ENCODE measurements at places on chromosomes 5 and 9.

GRCh38 chr9:81848472-81848871, 79.8 kb upstream of the SPATA31D4 start:
- DNase-seq = no peak

- no peak for DNase-seq
These were observed at the start of gene ZFP2 for GRCh38 chr5:178895615-178896571. ZFP2 (plus strand) TSS chr5:178895913; CDS start chr5:178931314, 35,401 bp downstream.

GRCh38 chr9:32741706-32742105, 41.6 kb upstream of the TMEM215 start:
- DNase-seq = no peak

DNA sequence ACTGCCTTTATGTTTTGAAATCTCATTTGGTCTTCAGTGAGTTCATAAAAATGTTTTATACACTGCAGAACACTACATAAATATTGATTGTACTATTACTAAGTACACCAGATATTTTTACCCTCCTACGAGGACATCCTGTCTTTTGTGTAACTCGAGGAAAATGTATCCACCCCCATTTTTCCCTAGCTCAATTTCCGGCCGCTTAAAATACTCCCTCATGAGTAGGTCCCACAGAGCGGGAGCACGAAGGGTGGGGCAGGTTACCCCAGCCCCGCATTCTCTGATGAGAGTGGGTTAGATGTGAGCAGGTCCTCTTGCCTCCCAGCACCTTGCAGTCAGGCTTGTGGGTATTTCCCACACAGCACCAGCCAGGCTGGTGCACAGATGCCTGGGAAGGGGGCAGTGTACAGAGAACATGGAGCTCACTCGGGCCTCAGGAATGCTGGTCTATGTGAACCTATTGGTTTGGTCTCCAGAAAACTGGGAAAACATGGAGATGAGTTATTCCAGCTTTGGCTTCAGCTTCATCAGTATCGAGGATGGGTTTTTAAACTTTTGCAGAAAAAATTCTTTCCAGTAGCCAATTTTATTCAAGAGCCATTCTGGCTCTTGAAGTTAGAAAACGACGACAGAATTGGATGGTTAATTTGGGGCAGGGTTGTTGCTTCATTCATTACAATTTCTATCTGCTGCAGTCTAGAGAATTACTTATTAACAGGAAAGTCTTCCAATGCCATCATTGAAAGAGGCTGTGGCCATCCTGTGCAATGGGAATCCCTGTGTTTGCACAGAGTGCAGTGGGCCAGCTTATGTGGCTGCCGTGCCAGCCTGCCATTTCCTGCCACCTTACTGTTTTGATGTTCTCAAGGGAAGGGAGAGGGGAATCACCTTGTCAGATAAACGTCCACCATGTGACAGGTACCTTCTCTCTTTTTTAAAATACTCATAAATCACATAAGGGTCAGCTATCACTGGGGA, 73.2 kb downstream of the WDR41 start:
- DNase-seq = no peak

DNA sequence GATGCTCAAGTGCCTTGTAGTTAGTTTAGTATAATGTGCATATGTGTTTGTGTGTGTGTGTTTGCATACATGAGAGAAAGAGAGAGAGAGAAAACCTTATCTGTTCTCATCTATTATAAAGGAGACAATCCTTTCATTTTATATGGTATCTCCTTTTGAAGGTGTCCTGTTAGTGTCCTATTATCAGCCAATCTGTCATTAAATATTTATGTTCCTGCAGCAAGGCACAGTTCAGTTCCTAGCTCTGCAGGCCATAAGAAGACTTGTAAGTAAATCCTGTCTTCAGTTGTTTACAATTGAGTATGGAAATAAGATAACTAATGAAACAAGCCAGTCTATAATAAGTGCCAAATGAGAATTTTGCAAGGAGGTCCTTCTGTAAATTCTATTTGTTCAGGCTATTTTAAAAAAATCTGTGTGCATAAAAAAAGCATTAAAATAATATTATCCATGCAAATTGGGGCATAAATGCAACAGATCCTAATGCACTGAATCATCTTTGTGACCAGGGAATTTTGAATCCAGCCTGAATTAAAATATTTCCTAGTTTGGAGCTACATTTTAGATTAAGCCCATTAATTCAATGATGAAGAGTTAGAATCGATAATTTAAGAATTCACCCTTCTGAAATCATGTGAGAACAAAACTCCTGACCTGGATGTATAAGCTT, 18.1 kb downstream of the MAP1B start:
- DNase-seq = no peak

DNA sequence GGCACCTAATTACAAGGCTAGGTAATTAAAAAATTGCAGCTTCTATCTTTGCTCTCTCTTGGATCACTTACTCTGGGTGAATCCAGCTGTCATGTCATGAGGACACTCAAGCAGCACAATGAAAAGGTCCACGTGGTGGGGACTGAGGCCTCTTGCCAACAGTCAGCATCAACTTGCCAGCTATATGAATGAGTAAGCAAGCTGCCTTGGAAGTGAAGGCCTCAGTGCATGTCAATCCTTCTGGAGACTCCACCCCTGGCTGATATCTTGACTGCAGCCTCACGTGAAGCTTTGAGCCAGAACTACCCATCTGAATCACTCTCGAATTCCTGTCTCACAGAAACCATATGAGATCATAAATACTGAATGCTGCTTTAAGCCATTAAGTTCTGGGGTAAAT, 140.5 kb downstream of the SNX18 start:
- DNase-seq = peak; percentile 85

DNA sequence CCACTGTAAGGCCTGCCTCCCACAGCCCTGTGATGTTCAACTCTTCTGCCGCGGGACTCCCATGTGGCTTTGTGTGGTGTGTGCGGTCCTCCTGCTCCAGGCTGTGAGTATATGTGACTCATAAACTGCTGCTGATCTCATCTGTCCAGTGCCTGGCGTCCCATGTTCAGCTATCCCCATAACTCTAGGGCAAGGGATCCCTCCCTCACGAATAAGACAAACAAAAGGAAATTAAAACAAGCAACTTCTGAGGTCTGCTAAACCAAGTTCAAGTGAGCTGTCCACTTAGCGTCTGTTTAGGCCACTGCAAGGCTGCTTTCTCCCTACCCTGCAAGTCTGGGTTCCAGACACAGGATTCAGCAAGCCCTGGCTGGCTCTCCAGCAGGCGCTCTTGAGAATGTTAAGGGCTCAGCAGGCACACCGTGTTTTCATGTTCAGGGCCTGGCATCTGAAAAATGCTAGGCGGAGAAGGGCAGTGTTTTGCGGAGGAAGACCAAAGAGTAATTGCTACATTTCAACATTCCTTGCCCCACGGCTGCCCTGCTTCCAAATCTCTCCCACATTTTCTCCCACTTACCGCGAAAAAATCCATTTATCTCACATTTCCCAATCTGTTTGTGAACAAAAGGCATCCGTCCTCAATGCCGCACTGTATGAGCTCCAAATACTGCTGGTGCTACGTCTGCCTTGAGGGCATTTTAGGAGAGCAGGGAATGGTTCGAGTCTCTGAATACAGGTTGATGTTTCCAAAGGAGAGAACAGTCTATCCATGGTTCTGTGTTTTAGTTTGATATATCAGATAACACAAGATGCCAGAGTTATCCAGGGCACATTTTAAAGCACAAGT, 280.2 kb downstream of the SEMA5A start:
- DNase-seq = no peak

GRCh38 chr5:115413651-115414050, 117.2 kb upstream of the CCDC112 start:
- DNase-seq = no peak

DNA sequence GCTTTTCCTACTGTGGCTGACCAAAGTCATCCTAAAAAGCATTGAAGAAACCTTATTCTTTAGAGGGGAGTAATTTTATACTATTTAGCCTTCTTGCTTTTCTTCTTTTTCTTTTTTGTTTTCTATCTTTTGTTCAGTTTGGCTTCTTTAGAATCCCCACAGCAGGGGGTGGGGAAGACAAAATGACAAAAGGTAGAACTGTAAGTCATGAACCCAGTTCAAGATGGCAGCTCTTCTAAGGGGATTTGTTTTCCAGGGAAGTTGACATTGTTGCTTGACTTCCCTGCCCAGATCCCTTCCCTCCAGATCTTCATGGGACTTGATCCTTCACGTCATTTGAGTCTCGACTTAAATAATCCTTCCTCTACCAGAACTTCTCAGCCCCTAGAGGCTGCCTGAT, 692.4 kb upstream of the DMAC1 start:
- no peak for DNase-seq

GRCh38 chr9:1721196-1721595, 294.0 kb upstream of the SMARCA2 start:
- DNase-seq = no peak

DNA sequence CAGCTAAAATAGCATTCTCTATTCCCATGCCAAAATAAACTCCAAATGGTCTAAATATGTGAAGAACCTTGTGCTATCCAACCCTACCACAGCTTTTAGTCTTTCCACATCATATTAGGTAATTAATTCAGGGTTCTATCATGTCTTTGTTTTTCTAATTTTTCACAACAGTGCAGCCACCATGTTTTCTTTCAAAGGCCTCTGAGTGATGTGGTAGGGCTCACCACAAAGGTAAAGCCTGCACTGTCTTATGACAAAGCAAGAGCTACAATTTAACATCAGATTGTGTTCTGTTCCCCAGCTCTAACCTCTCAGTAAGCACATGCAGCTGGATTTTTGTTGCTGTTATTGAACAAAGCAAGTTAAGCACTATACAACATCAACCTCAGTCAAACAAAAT, 52.4 kb downstream of the MEF2C start:
- DNase-seq = no peak

DNA sequence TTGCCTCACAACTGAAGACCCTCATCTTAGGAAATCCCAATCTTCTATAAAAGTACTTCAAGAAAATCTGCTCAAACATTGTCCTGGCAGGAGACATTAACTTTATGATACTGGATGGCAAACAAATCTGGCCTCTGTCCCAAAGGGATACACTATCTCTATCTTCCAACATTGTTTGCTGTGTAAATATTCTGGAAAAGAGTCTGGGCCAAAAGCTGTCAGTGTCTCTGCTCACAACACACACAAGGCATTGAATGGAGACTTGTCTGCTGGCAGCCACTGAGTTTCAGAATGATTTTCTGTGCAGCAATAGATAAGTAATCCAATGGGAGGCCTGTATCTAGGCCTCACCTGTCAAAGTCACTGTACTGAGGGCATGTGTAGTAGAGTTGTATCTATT, 471.1 kb downstream of the DMAC1 start:
- no peak for DNase-seq

DNA sequence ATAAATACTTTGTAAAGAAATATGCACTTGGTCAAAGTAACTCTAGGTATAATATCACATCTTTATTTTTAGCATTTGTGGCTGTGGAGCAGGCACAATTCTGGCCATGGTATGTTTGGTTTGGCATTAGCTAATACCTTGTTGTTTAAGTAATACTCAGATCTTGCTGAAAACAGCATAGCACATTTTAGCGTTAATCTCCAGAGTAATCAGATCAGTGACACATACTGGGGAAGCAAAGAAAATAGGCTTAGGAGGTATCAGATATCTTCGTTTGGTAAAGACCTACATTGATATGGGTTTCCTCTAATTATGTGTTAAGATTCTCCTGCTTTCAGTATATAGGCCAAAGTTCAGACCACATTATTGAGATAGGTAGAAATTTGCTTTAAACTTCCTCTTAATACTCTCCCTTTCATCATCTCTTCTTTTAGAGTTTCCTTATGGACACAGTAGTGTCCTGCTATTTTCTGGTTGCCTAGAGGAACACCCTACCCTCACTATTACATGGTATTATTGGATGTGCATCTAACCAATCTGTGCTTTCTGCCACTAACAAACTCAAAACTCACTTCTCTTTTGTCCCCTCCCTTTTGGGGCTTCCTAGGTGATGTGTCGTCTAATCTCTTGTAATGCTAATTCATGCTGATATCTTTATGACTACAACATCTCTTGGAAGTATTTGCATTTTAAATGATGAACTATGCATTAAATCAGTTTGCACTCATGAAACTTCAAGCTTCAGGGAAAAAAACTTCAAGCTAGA, 437.3 kb upstream of the ADAMTSL1 start:
- no peak for DNase-seq

DNA sequence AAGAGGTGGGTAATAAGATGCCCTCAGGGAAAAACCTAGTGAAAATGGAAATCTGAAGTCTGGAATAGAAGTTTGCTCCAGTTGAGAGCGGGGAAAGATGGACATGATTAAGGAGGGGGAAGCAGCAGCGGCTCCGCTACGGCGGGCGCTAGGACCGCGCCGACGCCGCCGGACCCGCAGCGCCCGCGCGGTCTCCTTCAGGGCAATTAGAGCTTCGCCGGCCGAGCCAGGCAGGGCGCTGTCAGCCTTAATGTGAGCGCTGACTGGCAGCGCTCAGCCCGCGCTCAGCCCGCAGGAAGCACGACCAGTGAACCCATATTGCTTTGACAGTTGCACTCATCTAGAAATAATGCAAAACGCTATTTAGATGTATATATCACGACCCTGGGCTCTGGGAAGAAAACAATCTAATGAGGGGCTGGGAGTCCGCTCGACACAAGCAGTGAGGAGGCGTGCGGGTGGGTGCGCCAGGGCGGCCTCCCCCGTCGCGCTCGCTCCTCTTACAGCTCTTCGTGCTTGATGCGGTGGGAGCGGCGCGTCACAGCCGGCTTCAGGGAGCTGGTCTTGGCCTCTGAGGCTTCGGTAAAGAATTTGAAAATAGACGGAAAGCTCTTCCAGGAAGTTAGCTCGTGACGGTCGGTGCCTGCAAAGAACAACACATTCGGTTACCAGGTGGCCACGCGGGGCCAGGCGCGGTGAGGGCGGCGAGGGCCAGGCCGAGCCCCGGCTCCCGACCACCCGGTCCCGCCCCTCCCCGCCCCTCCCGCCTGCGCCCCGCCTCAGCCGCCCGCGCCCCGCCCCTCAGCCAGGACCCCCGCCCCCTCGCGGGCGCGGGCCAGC, 37.7 kb downstream of the NR2F1 start:
- peak; percentile 66 for DNase-seq

DNA sequence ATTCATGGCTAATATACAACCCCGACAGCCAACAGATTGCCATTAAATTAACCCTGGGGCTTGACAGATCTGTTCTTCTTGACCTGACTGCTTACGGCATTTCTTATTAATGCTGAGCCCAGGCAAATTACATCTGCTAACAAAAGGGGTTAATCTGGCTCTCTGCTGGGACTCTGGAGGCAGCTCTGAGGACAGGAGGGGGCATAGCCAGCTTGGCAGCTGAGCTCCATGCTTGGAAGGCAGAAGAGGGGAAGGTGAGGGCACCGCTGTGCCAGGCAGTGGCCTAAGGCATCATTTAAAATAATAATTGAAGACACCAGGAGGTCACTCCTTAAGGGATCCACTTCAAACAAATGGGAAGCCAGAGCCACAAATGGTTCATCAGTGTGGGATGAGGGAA, 126.0 kb upstream of the GPR151 start:
- peak; percentile 54 for DNase-seq

DNA sequence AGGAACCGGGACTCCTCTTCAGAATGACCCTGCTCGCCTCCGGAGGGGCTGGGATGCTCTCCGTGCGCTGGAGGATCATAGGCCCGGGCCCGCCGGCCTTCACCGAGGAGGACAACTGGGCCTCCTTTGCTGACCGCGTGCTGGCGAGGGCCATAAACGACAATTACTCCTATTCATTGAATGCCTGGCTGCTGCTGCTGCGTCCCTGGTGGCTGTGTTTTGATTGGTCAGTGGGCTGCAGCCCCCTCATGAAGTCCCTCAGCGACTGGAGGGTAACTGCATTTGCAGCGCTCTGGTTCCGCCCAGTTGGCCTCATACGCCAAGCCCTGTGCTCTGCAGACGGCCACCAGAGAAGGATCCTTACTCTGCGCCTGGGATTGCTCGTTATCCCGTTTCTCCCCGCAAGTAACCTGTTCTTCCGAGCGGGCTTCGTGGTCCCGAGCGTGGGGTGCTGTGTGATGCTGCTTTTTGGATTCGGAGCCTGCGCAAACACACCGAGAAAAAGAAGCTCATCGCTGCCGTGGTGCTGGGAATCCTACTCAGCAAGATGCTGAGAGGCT, 16.6 kb downstream of the OR2V1 start:
- DNase-seq = no peak
